ENCODE measurements at places on chromosomes 2 and 18. TPM values are rescaled to one million over a fixed set of nuclear protein-coding genes. Genes with fewer than 3 reads are reported as not detected.

The RRM2 gene
- 540 TPM for total RNA-seq

The MAP2 gene
- not detected for total RNA-seq

The COLEC11 gene
- total RNA-seq = 0.35 TPM

The IKZF2 gene
- total RNA-seq = 5.1 TPM

The VWC2L gene
- not detected for total RNA-seq

The NFATC1 gene
- total RNA-seq = 36.9 TPM

The CXCR4 gene
- total RNA-seq = 147 TPM

The POTEC gene
- total RNA-seq = not detected

The TEX44 gene
- not detected for total RNA-seq

The TNP1 gene
- not detected for total RNA-seq

The IL1RL1 gene
- 0.12 TPM for total RNA-seq

The PLA2R1 gene
- total RNA-seq = not detected

The DAW1 gene
- not detected for total RNA-seq

The DNAJC5G gene
- total RNA-seq = not detected

The COMMD1 gene
- 30.6 TPM for total RNA-seq

The C2orf80 gene
- not detected for total RNA-seq

The SP100 gene
- total RNA-seq = 392 TPM

The CMPK2 gene
- total RNA-seq = 96.0 TPM

The CACNB4 gene
- 0.21 TPM for total RNA-seq

The STARD7 gene
- 126 TPM for total RNA-seq

The GDF7 gene
- not detected for total RNA-seq

The OSR1 gene
- total RNA-seq = not detected

All from activated CD4-positive, alpha-beta T cell treated with anti-CD3 and anti-CD28 coated beads, Interleukin-2, amount 10 ng/mL, durations not matched to agents 7 days and 5 days (primary cell).